IMR-90 (cell line): ENCODE measurements at places on chromosomes 1 and 21. TPM values are rescaled to one million over a fixed set of nuclear protein-coding genes. Genes with fewer than 3 reads are reported as not detected.

- no peak for DNase-seq
Observed at GRCh38 chr1:206068314-206068713, 15.3 kb downstream of the RHEX start.

GRCh38 chr1:81458186-81458585 lies 342.5 kb upstream of the ADGRL2 start:
- DNase-seq, result no peak

DNA sequence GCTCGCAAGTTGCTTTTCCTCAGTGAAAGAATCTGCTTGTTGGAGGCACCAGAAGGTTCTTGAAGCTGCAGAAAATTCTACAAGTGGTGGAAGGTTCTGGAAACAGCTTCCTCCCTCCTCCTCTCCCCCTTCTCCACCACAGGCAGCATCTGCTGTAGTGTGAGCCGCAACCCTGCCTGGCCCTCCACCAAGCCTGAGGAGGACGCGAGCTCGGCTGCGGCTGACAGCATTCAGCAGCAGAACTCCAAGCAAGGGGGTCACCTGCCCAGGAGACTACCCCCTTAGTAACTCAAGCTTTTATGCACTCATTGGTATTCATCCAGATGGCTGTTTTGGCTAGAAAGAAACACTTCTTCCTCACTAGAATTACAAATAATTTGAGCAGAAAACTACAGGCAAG lies 48.8 kb upstream of the CLDN14 start:
- no peak for DNase-seq

- peak; percentile 55 for DNase-seq
Observed at GRCh38 chr21:42695697-42696380, 42.4 kb downstream of the PDE9A start.

DNA sequence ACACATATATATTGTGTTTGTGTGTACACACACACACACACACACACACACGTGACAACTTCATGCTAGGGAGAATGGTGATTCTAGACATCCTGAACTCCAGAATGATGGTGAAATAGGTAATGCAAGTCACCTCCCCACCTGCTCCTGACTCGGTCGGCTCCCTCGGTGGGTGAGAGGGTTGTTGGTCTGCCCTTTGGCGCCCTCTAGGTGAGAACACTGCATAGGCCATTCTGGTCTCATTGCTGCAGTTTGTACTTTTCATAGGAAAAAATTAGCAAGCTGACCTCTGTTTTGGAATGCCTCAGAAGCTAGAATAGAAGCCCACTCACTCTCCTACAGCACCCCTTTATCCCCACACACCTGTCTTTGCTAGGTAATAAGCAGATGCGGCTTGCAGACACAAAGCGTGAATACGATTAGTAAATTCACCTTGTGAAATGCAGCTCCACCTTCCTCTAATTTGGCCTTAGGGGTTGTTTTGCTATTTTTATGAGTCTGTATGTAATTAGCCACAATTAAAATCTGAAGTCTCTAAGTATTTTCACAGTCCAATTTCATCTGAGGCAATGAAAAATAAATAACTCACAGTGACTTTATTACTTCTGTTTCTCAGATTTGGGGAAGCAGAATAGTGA lies 130.0 kb upstream of the KCNJ15 start:
- peak; percentile 33 for DNase-seq

- DNase-seq, result peak; percentile 51
Observed at GRCh38 chr1:178283409-178283808, 189.5 kb downstream of the RASAL2 start.

DNA sequence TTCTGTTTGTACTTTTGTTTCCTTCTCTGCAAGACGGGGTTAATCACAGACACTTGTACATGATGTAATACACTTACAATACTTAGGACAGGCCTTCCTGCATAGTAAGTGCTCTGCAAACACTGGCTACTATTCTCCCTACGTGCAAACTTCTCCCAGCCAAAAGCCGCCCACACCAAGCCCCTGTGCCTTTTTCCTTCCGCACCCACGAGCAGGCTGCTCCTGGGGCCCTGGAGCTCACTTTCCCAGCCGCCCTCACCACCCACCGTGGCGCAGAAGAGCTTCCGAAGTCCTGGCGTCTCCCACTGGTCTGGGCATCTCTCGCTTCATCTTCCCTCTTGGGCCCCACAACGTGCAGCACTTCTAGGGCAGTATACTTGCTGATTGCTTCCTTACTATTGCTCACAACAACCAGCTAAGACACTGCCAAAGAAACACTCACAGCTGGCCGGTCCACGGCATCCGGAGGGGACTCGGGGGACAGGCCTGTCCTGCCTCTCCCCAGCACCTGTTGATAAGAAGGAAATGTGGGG lies 22.5 kb upstream of the GPR157 start:
- DNase-seq, result peak; percentile 60

The PRRC2C gene
- 58.3 and 66.4 TPM in 2 replicates for total RNA-seq

DNA sequence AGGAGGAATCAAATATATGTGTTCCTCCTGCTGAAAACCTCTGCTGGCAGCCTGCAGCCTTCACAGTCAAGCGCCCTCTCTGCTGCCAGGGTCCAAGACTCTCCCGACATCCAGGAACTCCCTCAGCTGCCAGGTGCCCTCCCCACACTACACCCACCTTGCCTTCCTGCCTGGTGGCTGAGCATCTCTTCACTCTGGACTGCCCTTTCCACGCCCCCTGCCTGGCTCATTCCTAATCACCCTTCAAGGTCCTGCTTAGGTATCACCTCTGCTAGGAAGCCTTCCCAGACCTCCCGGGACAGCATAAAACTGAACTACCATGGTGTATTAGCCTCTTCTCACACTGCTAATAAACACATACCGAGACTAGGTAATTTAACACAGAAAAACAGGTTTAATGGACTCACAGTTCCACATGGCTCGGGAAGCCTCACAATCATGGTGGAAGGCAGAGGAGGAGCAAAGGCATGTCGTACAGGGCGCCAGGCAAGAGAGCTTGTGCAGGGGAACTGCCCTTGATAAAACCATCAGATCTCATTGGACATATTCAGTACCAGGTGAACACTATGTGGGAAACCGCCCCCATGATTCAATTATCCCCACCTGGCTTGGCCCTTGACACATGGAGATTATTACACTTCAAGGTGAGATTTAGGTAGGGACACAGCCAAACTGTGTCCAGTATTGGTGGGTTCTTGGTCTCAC lies 15.3 kb downstream of the LDLRAD1 start:
- no peak for DNase-seq

The FAAH gene
- total RNA-seq, result under 0.01 TPM in 1 of 2 replicates, not detected in the other

DNA sequence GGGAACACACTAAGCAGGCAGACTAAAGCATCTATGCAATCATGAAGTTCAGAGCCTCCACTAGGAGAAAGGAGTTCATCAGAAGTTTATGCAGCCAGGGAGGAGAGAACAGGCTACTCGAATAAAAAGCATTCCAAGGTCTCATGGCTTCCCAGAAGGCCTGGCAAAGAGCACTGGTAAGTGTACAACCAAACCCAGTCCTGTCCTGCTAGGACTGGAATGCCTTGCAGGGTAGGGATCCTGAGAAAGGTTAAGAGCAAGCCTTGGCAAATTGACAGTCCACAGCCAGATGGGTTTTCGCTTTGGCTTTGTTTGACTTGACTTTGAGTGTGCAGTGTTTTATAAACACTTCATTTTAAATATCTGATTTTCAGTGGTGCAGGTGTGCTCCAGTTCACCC lies 133.6 kb upstream of the ATP1B1 start:
- no peak for DNase-seq

The PLA2G2C gene
- total RNA-seq, result not detected in 2 replicates

GRCh38 chr21:25756190-25756932 lies 21.6 kb downstream of the GABPA start:
- DNase-seq, result no peak

The UBE2U gene
- total RNA-seq, result not detected in 2 replicates

DNA sequence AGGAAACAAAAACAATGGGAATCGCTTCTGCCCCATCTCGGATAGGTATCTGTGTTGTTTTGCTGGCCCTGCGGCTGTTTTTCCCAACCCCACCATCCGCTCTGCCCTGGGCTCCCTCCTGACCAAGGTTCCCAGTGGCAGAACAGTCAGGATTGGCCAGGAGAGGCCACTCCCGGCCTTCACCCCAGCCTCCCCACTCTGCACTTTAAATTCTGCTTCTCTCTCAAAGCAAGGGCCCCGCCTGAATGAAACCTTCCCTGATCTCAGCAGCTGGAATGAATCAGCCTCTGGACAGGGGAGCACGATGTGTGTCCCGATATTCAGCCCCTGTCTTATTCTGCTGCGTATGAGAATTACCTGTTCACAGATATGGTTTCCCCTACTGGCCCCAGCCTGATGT lies 16.3 kb downstream of the C1orf115 start:
- DNase-seq, result no peak

The RCSD1 gene
- not detected in 2 replicates for total RNA-seq

The CHRNB2 gene
- total RNA-seq, result under 0.01 TPM in 1 of 2 replicates, not detected in the other

The HRNR gene
- total RNA-seq, result not detected in 2 replicates

- no peak for DNase-seq
Observed at GRCh38 chr21:45575304-45575992, 33.2 kb upstream of the SLC19A1 start.

The BLACAT1 gene
- under 0.01 TPM in 1 of 2 replicates, not detected in the other for total RNA-seq

- no peak for DNase-seq
Observed at GRCh38 chr21:45535341-45536081, 6.7 kb downstream of the SLC19A1 start.

The MSH4 gene
- total RNA-seq, result under 0.01 TPM in 2 replicates
